GM23248 (cell line): ENCODE measurements at places on chromosomes 4 and X. TPM values are rescaled to one million over a fixed set of nuclear protein-coding genes. Genes with fewer than 3 reads are reported as not detected.

Gene RTL3
- 0.18 and 0.39 TPM in 2 replicates for polyA plus RNA-seq

Gene MAGEC1
- polyA plus RNA-seq = not detected in 2 replicates

Gene PLRG1
- 72.0 and 81.7 TPM in 2 replicates for polyA plus RNA-seq

Gene PRSS12
- polyA plus RNA-seq = 10.0 and 10.2 TPM in 2 replicates

Gene FHDC1
- 0.43 and 0.51 TPM in 2 replicates for polyA plus RNA-seq

Gene KCTD8
- polyA plus RNA-seq = not detected in 2 replicates

Gene MAGEA9B
- polyA plus RNA-seq = not detected in 2 replicates

Gene MAP9
- polyA plus RNA-seq = 5.6 and 6.2 TPM in 2 replicates

Gene NFXL1
- 6.3 and 7.7 TPM in 2 replicates for polyA plus RNA-seq

Gene UBA1
- 141 and 146 TPM in 2 replicates for polyA plus RNA-seq

Gene SHROOM3
- polyA plus RNA-seq = 8.7 and 9.7 TPM in 2 replicates

Gene LRCH2
- polyA plus RNA-seq = 1.0 and 1.1 TPM in 2 replicates

Gene FRMPD3
- polyA plus RNA-seq = 0.03 TPM in 1 of 2 replicates, not detected in the other
